CD8-positive, alpha-beta T cell (primary cell): ENCODE measurements at places on chromosomes 13 and 19. TPM values are rescaled to one million over a fixed set of nuclear protein-coding genes. Genes with fewer than 3 reads are reported as not detected.

GRCh38 chr19:38792250-38793111, 3.5 kb downstream of the LGALS7B start:
- DNase-seq = peak; percentile 43

DNA sequence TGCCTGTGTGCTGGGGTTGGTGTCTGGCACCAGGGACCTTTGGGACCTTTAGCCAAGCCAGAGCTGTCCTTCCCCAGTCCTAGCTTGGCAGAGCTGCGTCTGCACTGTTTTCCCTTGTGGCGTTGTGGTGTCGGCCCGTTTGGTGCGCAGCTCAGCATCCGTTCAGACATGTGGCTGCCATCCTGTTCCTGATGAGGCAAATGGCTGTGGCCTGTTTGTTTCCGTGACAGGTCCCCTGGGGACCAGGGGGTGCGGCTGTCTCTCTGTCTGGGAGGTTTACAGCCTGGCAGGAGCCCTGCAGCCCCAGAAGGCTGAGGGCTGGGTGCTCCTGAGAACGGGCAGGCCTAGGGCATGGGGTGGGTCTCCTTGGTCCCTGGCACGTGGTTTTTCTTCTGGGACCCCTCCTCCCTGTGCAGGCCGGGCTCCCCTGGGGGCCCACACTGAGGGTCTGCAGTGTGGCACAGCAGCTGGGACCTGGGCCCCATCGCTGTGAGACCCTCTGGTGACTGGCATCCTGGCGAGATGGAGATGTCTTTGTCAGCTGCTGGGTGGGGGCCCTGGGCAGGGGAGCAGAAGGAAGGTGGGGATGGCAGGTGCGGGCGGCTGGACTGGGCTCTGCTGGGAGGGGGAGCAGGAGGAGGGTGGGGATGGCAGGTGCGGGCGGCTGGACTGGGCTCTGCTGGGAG, 4.0 kb downstream of the SPPL2B start:
- peak; percentile 40 for DNase-seq

GRCh38 chr13:78630511-78630910, 27.2 kb upstream of the POU4F1 start:
- DNase-seq = no peak

DNA sequence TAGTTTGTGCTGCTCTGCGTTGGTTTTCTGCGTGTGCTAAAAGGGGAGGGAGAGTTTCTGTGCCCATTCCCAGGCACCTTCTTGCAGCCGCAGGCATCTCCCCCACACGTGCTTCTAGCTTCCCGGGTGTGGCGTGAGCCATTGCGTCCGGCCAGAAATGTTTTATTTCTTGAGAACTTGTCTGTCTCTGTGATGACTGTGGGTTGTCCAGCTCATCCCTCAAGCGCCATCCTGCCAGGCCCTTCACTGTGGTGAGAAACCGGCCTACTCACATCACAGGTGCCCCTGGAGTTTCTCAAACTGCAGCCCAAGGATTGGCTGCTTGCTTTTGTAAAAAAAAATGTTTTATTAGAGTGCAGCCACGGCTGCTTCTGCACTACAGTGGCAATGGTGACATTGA, 24.2 kb downstream of the EPN1 start:
- no peak for DNase-seq

DNA sequence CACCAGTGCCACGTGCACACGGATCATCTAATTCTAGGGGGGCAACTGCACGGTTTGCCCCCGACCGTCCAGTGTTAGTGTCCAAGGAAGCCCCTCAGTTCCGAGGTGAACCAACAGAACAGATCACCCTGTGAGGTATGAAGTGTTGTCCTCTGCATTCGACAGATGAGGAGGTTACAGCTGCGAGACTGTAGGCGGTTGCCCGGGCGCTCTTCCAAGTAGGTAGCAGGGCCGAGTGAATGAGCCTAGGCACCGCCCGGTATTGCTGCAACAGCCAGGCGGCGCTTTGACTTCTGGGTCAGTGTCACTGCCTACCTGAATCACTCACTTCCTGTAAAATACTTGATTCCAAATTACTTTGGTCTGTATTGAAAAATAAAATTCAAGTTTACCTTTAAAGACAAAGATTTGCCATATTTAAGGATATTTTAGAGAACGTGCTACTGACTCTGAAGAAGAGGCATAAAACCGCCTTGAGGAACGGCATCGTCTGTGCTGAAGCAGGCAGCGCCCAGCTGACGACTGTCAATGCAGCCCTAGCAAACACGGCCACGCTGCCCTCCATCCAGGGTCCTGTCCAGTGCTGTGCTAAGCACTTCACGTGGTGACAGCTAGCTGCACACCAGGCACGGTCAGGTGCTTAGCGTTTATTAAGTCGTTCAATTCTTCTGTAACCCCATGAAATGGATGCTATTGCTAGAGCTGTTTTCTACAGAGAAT, 19.3 kb upstream of the RASA3 start:
- DNase-seq = no peak

GRCh38 chr19:15874821-15875474, 22.9 kb downstream of the CYP4F2 start:
- no peak for DNase-seq

DNA sequence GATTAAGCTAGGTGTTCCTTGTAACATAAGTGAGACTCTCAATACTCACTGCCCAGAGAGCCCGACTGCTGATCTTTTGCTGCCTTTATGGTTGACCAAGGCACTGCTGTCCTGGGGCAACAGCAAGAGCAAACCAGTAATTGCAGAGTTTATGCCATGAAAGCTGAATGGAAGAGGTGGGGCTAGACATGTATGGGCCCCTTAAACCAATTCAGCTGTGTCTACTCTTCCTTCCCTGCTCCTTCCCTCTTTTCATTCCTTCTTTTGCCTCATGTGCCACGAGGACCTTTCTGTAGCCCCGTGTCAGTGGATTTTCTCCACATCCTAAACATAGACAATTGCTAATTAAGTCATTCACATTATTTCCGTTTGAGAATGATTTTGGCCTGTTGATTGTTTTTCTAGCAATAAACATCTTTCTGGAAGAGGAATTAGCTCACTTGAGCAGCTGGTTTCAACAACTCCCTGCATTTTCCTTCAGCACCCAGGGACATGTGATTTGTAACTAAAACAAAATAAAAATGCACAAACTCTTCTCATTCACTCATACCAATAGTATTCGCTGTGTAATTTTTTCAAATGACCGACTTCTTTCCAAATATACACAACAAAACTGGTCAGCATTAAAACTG, 40.5 kb downstream of the RAP2A start:
- no peak for DNase-seq

DNA sequence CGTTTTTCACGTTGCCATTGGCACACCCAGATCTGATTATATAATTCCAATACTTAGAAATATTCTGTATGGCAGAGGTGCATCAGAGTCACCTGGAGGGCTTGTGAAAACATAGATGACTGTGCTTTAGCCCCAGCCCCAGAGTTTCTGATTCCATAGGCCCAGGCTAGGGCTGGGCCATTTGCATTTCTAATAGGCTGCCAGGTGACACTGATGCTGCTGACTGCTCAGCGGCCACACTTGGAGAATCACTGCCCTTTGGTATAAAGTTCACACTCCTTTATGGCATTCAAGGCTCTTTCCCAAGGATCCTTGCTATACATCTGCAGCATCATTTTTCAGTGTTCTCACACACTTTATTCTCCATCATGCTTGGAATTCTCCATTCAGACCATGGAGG, 137.1 kb downstream of the AKAP11 start:
- DNase-seq = no peak

DNA sequence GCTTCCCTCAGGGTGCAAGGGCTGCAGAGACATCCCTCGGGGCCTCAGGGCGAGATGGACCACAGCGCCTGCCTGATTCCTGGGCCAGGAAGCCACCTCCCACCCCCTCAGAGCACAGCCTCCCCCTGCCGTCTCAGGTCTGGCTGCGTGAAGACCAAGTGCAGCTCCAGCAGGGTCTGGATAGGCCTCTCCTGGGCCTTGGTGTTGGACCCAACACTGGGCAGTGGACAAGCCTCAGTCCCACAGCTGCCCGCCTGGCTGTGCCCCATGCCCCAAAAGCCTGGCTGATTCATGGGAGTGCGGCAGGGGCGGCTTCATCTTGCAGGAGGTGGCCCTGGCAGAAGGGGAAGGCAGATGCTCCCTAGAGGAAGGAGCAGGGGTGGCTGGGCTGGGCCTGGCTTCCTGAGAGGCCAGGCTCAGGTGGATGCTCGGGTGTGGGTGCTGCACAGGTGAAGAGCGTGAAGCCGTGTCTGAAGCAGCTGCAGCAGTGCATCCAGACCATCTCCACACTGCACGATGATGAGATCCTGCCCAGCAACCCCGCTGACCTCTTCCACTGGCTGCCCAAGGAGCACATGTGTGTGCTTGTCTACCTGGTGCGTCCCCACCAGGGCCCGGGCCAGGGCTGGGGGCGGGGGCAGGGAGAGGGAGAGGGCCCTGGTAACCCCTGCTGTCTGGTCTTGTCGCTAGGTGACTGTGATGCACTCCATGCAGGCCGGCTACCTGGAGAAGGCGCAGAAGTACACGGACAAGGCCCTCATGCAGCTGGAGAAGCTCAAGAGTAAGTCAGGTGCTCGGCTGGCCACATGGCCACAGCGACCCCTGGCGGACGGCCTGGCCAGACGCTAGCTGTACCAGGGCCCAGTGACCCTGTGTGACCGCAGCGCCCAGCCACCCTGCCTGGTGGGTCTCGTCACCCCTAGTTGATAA, 21.7 kb downstream of the MAU2 start:
- no peak for DNase-seq

- no peak for DNase-seq
These were observed 7.3 kb downstream of the CD209 start for GRCh38 chr19:7739801-7740681.

DNA sequence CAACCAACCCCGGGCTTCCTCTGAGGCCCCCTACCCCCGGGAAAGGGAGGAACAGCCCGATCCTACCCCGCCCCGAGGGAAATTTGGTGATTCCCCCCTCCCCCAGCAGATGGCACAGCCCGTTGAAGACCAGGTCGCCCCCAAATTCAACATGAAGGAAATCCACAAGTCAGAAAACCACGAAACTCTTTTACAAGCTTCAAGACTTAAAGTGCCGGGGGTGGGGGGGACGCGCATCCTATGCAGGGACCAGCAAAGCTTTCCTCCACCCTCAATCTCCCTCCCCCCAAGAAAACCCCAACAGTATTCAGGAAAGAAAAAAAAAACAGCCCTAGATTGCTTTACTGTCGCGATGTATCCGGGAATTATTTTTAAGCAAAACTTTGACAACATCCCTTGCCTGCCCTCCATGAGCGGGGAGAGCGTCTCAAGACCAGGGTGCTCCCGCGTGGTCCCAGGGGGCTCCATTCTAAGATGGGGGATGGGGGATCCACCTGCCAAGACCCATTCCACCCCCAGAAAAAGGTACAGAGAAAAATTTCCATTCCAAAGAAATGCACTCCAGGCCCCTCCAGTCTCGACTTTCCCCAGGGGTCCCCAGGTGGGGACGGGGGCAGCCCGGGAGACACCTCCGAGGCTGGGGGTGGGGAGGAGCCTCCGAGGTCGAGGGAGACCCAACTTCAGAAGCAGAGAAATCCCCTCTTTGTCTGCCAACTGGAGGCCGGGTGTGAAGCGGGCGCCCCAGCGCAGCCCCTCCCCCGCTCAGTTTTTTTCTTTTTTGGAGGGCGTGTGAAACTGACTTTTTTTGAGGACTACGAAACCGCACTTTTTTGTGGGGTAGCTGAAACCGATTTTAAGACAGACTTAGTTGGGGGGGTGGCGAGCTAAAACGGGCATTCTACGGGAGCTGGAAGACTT, 1.5 kb downstream of the TCF3 start:
- DNase-seq = peak; percentile 77

- peak; percentile 98 for DNase-seq
These were observed at the start of gene MLLT1 for GRCh38 chr19:6279931-6280591. MLLT1 (minus strand) TSS chr19:6279975; CDS start chr19:6279784, 191 bp downstream.

DNA sequence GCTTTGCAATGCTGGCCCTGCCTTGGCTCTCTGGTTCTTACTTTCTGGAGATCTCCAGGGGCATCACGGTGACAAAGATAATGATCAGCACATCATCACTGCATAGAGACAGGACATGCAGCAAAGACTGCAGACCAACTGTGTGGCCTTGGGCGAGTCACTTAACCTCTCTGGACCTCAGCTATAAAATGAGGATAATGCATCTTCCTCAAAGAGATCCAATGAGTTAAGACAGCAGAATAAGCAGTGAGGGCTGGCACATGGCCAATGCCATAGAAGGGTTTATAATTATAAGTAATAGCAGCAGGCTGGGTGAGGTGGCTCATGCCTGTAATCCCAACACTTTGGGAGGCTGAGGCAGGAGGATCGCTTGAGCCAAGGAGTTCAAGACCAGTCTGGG, 2.4 kb downstream of the MAG start:
- no peak for DNase-seq

GRCh38 chr13:50531917-50532899, 311.3 kb downstream of the DLEU7 start:
- DNase-seq = no peak

The IL11 gene
- 0.28 TPM for total RNA-seq

The TNNT1 gene
- total RNA-seq = not detected

The PSG3 gene
- not detected for total RNA-seq

The ZNF738 gene
- total RNA-seq = 5.6 TPM
